G401 (cell line): ENCODE measurements at places on chromosomes 5 and 9. TPM values are rescaled to one million over a fixed set of nuclear protein-coding genes. Genes with fewer than 3 reads are reported as not detected.

GRCh38 chr9:5593904-5594303 lies 35.0 kb upstream of the RIC1 start:
- no peak for DNase-seq

The SHISAL2B gene
- total RNA-seq: 4.9 and 5.1 TPM in 2 replicates

DNA sequence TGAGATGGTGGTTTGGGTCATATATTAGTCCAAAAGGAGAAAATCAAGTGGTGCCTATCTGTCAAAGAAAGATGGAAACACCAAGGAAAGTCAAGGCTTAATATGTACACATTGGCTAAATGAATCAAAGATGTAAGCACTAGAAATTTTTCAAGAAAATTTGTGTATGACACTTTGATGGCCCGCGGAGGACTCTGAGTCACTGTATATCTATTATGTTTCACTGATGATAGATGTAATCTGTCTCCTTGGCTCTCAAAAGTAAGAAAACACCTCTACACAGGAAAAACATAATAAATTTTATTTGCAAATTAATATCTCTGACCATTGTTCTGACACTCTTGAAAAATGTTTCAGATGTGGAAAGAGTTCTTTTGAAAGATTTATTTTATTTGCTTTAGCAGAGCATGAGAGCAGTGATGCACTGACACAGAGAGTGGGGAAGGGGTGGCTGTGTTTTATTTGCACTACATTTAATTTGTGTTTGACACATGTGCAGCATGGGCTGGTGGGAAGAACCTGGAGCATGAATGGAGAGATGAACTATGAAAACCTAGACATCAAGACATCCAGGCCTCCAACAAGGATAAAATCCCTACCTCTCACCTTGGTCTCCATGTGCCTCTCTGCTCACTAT lies 180.8 kb upstream of the GAS1 start:
- no peak for DNase-seq

- peak; percentile 97 for DNase-seq
Observed at GRCh38 chr5:123511648-123512605, at the start of gene CSNK1G3. TSS of gene CSNK1G3 (plus strand) at chr5:123512177. CDS start at chr5:123545664, 33,487 bp downstream.

The BRD3OS gene
- 32.9 and 50.7 TPM in 2 replicates for total RNA-seq

DNA sequence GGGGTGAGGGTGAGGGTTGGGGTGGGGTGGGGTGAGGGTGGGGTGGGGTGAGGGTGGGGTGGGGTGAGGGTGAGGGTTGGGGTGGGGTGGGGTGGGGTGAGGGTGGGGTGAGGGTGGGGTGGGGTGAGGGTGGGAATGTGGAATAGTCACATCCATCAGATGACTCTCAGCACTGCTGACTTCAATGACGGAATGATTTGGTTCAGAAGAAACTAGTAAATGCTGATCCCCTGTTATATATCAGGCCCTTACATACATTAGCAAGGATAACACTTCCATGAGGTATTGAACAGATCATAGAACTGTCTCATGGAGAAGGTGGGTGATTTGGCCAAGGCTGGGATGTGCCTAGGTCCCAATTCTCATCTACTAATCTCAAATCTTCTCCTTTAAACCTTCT lies 24.5 kb upstream of the C5orf47 start:
- DNase-seq: no peak

DNA sequence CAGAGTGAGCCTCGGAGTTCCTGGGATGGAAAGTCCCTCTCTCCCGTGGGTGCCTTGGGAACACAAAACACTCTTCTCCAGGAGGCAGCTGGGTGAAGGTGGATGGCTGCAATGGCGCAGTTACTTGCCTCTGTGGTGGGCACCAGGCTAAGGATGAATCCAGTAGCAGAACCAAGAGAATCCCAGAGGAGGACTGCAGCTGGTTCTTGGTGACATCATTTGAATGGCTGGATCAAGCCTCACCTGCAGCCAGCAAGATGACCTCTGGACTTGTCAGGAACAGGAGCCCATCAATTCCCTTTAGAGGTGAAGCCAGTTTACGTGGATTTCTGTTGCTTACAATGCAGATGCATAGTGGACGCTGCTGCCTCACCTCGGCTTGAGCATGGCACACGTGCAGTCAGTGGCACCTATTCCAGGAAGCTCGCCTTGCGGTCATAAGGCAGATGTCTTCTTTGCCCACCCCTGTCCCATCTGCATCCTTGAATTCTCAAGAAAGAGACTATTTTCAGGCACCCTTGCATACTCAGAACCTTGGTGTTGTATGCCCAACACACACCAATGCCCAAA lies 34.1 kb upstream of the ADAMTS2 start:
- no peak for DNase-seq

DNA sequence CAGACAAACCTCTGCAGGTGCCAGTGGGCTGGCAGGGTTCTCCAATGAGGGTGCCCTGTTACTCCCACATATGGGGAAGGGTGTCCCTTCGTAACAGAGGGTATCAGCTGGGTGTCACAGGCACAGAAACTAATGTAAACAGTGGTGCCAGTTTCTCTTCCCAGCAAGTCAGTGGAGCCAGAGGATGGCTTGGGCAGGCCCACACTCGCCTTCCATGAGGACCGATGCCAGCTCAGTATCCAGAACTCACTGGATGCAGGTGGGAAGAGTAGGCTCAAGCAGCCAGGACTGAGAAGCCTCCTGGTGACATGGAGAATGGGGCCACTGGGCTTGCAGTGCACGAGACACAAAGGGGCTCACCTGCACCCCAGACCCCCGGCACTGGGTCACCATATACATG lies 30.4 kb downstream of the FSTL4 start:
- no peak for DNase-seq

DNA sequence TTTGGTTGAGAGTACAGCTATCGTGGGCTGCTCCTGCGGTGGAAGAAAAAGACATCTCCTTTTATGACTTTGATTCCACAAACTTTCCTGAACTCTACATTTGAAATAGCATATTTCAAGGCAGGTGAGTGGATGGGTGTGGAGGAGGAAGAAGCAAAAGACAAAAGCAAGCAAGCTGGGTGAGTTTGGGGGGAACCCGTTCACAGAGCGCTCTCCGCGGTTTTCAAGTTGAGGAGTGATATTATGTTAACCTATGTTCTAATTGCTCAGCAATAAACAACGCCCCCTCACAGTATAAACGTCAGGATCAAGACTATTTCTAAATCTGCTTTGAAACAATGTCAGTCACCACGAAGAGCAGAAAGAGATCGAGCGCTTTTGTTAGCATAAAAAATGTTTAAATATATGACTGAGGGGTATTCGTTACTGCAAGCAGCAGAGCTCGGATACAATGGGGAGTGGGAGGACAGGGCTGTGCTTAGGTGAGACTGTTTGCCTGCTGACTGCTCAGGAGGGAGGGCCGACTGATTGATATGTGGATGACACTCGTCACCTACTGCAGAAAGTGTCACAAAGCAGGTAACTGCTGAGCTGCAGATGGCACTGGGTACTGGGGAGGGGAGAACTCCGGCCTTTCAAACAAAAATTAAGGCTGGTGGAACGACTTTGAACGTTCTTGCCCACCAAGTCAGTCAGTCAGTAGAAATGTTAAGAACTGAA lies 236.5 kb downstream of the DRD1 start:
- DNase-seq: no peak

The MLLT3 gene
- 0.27 and 1.4 TPM in 2 replicates for total RNA-seq

GRCh38 chr5:180668835-180669596 lies 19.6 kb upstream of the FLT4 start:
- DNase-seq: no peak

- no peak for DNase-seq
Observed at GRCh38 chr9:90774682-90775081, 26.9 kb upstream of the SYK start.

GRCh38 chr5:32123058-32123805 lies 50.9 kb downstream of the GOLPH3 start:
- no peak for DNase-seq

The GPR21 gene
- total RNA-seq: 0.12 TPM in 1 of 2 replicates, not detected in the other

The ALDH1B1 gene
- total RNA-seq: 61.8 and 87.4 TPM in 2 replicates

- no peak for DNase-seq
Observed at GRCh38 chr5:78552729-78553342, 95.7 kb downstream of the LHFPL2 start.

The LCNL1 gene
- total RNA-seq: not detected in 2 replicates

The PCDHA3 gene
- not detected in 2 replicates for total RNA-seq

DNA sequence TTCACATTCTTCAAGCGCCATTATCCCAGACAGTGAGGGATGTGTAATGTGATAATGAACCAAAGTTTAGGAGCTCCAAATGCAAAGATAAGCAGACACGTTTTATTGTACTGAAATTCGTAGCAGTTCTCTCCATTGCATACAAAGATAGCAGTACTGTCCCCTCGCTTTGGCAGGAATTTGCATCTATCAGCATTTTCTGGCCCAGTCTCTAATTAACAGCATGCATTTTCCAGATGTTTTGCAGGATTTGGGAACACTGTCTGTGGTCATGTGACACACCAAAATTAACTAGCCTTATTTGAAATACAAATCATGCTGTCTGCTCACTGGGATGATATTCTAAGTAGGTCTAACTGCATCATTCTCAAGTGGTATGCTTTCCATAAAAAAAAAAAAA lies 235.9 kb upstream of the TRPM3 start:
- no peak for DNase-seq

The FIBCD1 gene
- total RNA-seq: 2.4 and 2.6 TPM in 2 replicates

GRCh38 chr5:60687927-60688720 lies 11.8 kb downstream of the DEPDC1B start:
- peak; percentile 20 for DNase-seq

- peak; percentile 98 for DNase-seq
Observed at GRCh38 chr9:76646249-76646648, 118.0 kb upstream of the PCA3 start.

DNA sequence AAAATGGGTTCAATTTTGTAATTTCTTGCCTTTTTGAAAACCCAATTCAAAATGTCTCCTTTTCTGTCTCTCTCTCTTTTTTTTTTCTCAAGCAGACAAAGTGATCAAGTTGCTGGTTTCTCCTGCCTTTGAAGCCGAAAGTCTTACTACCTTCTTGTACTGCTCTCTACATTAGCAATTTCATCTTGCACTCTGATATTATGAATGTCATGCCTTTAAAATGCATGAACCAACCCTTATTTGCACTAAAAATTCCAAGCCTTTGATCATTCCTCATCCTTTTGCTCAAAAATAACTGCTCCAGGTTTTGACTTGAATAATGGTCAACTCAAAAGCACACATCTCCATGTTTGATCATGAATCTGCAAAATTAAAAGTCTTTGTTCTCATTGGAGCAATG lies 125.2 kb downstream of the CETN3 start:
- no peak for DNase-seq

GRCh38 chr9:89916001-89916597 lies 311.3 kb downstream of the GADD45G start:
- DNase-seq: no peak

The INSL4 gene
- total RNA-seq: not detected in 2 replicates

DNA sequence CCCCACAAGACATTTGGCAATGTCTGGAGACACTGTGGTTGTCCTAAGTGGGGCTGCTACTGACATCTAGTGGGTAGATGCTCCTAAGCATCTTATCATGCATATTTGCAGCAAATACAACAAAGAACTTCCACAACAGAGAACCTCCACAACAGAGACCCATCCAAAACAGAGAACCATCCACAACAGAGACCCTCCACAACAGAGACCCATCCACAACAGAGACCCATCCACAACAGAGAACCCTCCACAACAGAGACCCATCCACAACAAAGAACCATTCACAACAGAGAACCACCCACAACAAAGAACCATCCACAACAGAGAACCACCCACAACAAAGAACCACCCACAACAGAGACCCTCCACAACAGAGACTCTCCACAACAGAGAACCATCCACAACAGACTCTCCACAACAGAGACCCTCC lies 32.8 kb downstream of the ARPC5L start:
- DNase-seq: peak; percentile 61

The TAS2R1 gene
- total RNA-seq: not detected in 2 replicates

DNA sequence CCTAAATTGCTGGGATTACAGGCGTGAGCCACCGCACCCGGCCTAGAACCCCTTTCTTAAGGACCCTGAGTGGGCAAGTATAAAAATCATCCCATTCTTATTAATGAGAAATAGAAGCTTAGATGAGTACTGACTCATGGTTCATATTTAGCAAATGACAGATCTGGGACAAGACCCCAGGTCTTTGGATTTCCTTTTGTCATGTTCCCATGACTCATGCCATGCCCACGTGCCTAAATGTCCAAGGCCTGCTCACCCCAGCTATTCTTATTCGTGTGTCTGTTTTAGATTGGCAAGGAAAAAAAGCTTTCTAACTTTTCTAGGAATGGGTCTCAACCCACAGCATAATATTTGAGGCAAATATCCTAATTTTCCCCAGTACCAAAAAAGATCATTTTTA lies 57.7 kb upstream of the RPS23 start:
- no peak for DNase-seq

The IL9 gene
- not detected in 2 replicates for total RNA-seq

The ENTREP1 gene
- total RNA-seq: not detected in 2 replicates

GRCh38 chr5:88825584-88826315 lies 57.2 kb downstream of the MEF2C start:
- DNase-seq: peak; percentile 39

DNA sequence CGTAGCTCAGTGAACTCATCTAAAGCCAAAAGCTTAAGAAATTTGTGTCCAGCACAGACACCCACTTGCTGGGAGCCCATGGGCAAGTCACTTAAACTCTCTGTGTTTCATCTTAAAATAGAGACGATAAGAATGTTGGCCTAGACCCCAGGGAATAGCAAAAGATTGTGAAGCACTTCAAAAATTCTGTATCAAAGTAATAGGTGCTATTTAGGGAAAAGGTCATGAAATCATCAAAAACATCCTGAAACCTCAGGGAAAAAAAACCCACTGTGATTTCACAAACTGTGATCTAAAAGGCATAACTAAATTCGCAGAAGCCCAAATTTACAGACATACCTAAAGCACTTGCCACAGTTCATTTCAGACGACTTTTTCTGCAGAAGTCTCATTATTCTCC lies 278.3 kb downstream of the NR2F1-AS1 start:
- no peak for DNase-seq

DNA sequence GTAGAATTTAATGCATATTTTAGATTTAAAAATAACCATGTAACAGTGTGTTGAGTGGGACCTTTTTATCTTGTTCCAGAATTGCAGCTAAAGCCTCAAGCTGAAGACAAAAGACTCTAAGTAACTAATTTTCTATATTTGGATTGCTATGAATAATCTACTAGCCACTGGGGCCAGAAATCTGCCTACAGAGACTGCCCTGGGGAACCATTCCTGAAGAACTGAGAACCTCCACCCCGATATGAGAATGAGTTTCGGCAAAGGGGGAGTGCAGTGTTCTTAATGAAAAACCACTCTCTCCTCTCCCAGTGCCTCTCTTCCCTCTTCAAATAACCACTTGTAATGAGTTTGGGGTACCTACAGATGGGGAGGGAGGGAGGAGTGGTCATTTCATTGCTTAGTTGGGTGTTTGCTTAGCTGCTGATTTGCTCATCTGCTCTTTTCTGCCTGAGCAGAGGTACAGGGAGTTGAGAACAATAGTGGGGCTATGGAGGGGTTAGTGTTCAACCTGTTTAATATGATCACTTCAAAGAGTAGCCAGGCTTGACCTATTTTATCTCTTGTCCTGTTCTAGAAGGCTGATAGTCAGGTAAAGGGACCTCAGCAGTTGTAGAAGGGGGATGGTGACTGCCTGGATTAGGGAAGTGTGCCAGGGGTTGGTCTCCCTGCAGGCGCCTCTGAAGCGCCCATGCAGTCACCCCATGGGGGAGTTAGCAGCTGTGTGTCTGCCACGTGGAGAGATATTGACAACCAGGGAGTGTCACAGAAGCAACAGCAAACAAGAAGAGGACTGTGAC lies 47.7 kb downstream of the ATG10 start:
- DNase-seq: no peak

- no peak for DNase-seq
Observed at GRCh38 chr5:105619725-105620124, 2051.0 kb downstream of the EFNA5 start.

The SPINK4 gene
- not detected in 2 replicates for total RNA-seq

The PLAC8L1 gene
- total RNA-seq: not detected in 2 replicates
